Right cardiac atrium (tissue), 5 donors: ENCODE measurements at places on chromosomes 2 and 18. TPM values are rescaled to one million over a fixed set of nuclear protein-coding genes. Genes with fewer than 3 reads are reported as not detected.

DNA sequence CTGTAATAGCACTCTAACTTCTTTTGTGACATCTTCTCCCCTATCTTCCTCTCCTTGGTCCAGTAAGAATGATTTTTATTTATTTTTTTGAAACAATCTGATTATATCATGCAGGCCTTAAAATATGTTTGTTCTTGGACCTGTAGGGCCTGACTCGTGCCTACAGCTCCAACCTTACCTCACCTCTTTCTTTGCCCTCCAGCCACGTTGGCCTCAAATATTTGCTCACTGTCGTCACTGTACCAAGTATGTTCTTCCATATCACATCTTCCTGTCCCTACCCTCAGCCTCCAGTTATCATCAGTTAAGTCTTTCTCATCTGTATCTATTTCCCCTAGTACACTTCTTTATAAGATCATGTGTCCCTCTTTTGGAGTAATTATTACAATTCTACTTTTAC lies 125.5 kb downstream of the CDH7 start:
- no peak for DNase-seq

DNA sequence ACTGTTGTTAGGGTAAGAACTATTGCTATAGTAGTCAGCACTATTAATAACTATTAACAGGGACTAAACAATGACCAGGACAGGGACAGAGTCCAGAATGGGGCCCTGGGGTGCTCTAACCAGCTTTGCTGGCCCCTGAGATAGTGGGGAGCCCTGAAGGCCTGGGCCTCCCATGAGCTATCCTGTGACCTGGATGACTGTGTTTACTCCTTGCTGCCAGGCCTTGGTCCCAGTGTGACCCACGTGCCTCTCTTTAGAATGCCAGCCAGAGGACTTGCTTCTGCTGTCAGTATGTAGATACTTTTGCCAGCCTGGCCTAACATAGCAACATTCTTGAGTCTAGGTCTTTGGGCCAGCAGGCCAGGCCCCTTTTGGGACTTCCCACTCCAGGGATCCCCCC lies 11.4 kb downstream of the CDK5R2 start:
- DNase-seq = no peak

Gene CLEC4F
- polyA plus RNA-seq = 0.36 TPM

DNA sequence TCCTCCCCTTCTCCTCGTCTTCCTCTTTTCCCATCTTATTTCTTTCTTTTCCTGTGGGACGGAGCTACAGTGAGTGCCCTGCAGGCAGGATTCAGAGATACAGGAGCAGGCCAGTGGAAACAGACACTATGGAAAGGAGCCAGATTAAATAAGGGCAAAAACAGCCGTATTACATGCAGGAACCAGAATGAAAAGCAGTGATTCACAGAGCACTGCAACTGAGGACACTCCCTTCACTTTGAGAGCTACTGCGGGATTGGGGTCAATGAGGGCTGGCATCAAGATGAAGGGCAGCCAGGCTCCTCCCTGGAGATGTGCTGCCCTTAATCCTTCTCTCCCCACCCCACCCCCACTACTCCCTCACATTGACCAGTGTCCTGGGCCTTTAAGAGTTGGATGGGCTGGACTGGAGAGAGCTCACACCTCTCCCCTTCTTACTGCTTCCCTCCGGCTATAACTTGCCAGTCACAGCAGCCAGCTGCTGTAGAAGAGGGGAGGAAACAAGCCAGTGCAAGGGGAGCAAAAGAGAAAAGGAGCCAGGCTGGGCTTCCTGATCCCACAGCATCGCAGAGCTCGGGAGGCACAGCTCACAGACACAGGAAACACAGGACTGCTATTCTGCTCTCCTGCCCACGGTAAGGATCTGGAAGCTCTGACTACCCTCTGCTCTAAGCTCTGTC lies at the start of gene PLCD4:
Gene PLCD4, plus strand, starts transcription at position 464 of the 680 bp plus-strand sequence. CDS start 7,841 bp downstream, outside the sequence.
- peak; percentile 44 for DNase-seq

DNA sequence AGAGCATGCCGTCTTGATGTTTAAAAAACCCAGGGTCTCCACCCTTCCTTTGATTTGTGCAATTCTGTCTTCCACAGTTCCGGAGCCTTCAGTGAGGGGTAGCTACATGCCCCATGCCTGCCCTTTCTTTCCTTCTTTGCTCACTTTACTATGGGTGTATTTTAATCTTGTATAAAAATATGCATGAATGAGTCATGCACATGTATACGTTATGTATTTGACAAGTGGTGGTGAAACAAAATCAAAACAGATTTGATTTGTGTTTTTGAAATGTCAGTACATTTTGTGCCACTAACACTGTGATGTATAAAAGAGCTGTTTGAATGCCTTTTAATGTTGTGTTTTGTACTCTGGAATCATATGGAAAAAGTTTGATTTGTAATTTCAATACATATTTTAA lies 126.5 kb downstream of the RNF144A start:
- no peak for DNase-seq

GRCh38 chr2:63613391-63613901 lies 24.7 kb downstream of the MDH1 start:
- DNase-seq = no peak

- no peak for DNase-seq
Measured at GRCh38 chr18:25244924-25245698, 106.9 kb downstream of the ZNF521 start.

- DNase-seq = no peak
Measured at GRCh38 chr2:54042341-54042740, 71.5 kb upstream of the PSME4 start.

GRCh38 chr2:196291426-196291825 lies 120.0 kb upstream of the STK17B start:
- no peak for DNase-seq

DNA sequence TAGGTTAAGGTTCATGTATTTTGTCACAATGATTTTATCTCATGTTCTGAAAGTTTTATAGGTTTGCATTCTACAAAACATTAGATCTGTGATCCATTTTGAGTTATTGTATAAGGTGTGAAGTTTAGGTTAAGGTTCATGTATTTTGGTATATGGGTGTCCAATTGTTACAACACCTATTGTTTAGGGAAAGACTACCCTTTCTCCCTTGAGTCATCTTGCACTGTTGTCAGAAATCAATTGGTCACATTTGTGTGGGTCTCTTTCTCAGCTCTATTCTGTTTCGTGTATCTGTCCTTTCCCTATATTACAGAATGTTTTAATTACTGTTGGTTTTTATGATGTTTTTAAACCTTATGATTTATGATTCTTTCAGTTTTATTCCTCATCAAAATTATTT lies 192.3 kb downstream of the MCFD2 start:
- no peak for DNase-seq

Gene CNRIP1
- 16.8 TPM for polyA plus RNA-seq

DNA sequence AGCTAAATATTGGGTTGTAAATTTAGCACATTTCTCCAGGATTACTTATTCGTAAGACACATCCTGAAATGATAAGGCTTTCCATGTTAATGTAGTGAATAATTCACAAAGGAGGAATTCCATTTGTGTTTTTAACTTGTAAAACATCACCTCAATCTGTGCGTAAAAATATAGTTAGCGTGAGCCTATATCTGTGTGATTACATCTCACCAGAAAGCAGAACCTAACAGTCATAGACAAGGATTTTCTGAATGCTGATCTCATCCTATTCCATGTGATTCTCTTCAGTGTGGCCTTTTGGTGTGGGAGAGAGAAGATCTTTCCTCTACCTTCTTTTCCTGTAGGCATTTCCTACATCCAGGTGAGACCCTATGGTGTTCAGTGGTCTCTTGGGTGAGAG lies 263.2 kb upstream of the RASGRP3 start:
- no peak for DNase-seq

Gene CABLES1
- polyA plus RNA-seq = 3.2 TPM

Gene DIPK1C
- 5.7 TPM for polyA plus RNA-seq

Gene MRO
- polyA plus RNA-seq = 5.8 TPM

Gene BOLL
- 0.11 TPM for polyA plus RNA-seq

GRCh38 chr2:112713926-112714325 lies 6.9 kb upstream of the NT5DC4 start:
- DNase-seq = no peak

Gene TTN
- 266 TPM for polyA plus RNA-seq

Gene AQP12A
- polyA plus RNA-seq = not detected

GRCh38 chr2:64594226-64594989 lies 59.3 kb downstream of the SERTAD2 start:
- no peak for DNase-seq

DNA sequence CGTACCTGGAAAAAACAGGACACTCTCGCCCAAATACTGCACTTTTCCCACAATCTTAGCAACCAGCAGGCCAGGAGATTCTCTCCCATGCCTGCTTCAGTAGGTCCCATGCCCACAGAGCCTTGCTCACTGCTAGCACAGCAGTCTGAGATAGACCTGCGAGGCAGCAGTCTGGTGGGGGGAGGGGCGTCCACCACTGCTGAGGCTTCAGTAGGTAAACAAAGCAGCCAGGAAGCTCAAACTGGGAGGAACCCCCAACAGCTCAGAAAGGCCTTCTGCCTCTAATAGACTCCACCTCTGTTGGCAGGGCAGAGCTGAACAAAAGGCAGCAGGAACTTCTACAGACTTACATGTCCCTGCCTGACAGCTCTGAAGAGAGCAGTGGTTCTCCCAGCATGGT lies 1202.8 kb upstream of the ACVR2A start:
- DNase-seq = peak; percentile 20

DNA sequence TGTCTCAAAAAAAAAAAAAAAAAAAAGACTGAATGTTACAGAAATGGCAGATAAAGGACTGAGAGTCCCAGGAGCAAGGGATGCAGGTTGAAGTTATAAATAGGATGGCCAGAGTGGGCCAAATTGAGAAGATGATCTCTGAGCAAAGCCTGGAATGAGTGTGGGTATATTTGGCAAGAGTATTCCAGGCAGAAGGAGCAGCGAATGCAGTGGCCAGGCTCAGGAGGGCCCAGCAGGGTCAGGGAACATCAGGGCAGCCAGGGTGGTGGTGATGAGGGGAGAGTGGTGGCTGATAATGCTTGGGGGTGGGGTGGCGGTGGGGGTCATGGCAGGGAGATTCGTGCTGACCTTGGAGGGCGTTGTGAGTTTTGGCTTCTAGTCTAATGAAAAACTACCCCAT lies 141.3 kb upstream of the AGAP1 start:
- DNase-seq = no peak

- DNase-seq = peak; percentile 83
Measured at GRCh38 chr2:73981081-73982001, 3.4 kb upstream of the TET3 start.

Gene DAW1
- 0.09 TPM for polyA plus RNA-seq

GRCh38 chr2:133600266-133600928 lies 32.1 kb upstream of the NCKAP5 start:
- DNase-seq = no peak

Gene POU3F3
- 0.07 TPM for polyA plus RNA-seq

- no peak for DNase-seq
Measured at GRCh38 chr2:68946117-68946516, 6.6 kb downstream of the GKN2 start.

- DNase-seq = peak; percentile 45
Measured at GRCh38 chr2:219570194-219570923, 980 bp downstream of the OBSL1 start.

DNA sequence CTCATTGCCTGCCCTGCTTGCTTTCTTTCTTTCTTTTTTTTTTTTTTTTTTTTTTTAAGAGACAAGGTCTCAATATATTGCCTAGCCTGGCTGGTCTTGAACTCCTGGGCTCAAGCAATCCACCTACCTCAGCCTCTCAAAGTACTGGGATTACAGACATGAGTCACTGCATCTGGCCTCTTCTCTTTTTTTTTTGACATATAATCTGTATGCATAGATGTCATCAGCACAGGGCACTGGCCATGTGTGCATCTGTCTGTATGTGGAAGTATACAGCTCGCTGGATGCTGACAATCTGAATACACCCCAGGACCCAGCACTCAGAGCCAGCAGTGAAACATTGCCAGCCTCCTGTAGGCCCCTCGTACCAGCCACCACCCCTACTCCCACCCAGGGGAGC lies 49.5 kb downstream of the TFCP2L1 start:
- no peak for DNase-seq

DNA sequence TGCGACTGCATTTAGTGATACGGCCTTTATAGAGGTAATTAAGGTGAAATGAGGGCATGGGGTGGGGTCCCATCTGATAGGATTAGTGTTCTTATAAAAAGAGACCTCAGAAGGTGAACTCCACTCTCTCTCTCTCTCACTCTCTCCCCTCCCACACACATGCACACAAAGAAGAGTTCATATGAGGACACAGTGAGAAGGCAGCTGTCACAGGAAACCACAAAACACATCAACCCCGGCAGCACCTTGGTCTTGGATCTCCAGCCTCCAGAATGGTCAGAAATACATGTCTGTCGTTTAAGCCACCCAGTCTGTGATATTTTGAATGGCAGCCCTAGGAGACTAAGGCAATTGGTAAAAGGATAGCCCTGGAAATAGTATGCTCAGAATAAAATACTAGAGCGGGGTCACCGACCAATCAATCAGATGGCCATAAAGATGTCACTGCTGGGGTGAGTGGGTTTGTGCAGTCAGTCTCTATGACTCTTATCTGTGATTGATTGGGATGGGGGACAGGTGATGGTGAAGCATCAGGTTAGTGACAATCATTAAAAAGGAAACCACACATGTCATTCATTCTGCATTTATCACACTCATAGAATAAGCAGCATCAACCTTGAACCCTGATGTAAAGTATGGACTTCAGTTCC lies 118.9 kb upstream of the POU3F3 start:
- no peak for DNase-seq

Gene BIN1
- polyA plus RNA-seq = 5.9 TPM

DNA sequence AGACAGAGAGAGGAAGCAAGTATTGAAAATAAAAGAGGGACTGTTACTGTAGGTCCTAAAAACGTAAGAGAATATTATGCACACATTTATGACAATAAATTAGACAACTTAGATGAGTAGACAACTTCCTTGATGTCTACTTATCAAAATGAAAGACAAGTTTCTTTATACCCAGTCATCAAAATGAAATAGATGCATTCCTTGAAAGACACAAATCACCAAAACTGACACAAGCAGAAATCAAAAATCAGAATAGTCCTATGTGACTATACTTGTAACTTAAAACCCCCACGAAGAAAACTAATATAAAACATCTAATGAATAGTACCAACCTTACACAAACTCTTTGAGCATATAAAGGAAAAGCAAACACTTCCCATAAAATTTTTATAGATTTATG lies 14.5 kb downstream of the RTN4 start:
- DNase-seq = no peak

DNA sequence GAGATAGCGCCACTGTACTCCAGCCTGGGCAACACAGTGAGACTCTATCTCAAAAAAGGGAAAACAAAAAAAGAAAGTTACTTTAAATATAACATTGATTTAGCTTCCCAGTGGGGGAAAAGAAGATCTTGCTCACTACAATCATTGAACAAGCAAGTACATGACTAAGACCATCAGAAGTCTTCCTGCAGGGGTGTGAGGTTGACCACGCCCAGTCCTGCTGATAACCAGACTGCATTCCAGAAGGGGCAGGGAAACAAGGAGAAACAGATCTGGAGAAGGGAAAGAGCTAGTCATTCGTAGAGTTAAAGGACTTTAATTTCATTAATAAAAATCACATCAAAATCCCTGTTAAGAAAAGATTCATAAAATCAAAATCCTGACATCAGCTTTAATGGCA lies 77.5 kb downstream of the EPHA4 start:
- no peak for DNase-seq

GRCh38 chr18:43720041-43720440 lies 442.8 kb upstream of the SYT4 start:
- no peak for DNase-seq
